Stimulated activated CD8-positive, alpha-beta memory T cell treated with anti-CD3 and anti-CD28 coated beads, Interleukin-4, amount 100 ng/mL, for 4 hours (primary cell): ENCODE measurements at places on chromosomes 3 and 15.

GRCh38 chr15:90001683-90002427 is 731 bp downstream of the ZNF710 start:
- DNase-seq: peak; percentile 19

GRCh38 chr3:63386568-63386967 is 108.5 kb downstream of the SYNPR start:
- no peak for DNase-seq

GRCh38 chr3:64789111-64789510 is 101.3 kb upstream of the ADAMTS9 start:
- DNase-seq: no peak

DNA sequence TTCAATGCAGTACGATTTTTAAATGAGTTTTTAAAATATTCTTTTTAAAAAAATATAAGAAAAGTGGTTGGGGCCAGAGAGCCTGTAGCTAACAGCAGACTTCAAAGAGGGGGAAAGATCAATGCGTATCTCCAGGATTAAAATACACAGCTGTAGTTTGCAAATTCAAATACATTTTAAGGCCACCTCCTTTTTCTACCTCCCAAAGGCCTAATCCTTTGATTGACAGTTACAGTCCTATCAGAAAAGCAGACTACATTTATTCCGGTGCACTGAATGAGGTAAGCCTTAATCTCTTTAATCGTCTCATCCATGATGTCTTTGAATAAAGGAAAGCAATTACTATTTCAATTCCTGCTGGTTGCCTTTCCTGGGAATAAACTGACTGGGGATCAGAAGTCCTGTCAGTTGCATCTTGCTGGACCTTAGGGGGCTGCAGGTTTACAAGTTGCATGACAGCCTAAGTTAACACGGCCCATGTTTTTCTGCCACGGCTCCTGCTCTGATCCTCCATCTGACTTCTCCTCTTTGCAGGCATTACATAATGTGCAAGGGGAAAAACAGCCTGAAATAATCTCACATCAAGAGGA is 51.7 kb downstream of the CADPS start:
- no peak for DNase-seq

- no peak for DNase-seq
Measured at GRCh38 chr3:22045882-22046281, 294.9 kb upstream of the ZNF385D start.

GRCh38 chr3:148102156-148102555 is 595.5 kb upstream of the AGTR1 start:
- DNase-seq: no peak

- no peak for DNase-seq
Measured at GRCh38 chr3:117624424-117624823, 914.8 kb downstream of the TUSC7 start.
